ENCODE measurements at places on chromosomes 16 and 17.

GRCh38 chr17:14080847-14081251, 11.5 kb downstream of the COX10 start:
- DNase-seq = no peak

DNA sequence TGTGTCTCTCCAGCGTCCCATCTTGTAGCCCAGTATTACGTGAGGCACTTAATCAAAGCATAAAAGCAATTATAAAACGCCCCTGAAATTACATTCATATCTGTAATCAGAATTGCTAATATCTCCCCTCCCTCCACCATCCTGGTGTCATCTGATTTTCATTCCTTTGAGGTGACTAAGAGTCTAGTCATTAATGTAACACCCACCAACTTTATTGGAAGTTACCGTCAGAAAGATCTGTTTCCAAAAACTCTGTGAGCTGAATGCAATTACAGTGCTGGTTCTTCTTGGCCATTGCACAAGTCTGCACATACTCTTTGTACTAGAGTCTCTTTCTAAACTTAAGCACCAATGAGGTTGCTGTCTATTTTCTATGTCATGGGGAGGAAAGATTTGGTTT, 12.5 kb upstream of the MAF start:
- DNase-seq = no peak

GRCh38 chr16:81600275-81600674, 155.7 kb downstream of the CMIP start:
- peak; percentile 85 for DNase-seq

GRCh38 chr17:8831234-8831849, 32.2 kb upstream of the MFSD6L start:
- DNase-seq = no peak

DNA sequence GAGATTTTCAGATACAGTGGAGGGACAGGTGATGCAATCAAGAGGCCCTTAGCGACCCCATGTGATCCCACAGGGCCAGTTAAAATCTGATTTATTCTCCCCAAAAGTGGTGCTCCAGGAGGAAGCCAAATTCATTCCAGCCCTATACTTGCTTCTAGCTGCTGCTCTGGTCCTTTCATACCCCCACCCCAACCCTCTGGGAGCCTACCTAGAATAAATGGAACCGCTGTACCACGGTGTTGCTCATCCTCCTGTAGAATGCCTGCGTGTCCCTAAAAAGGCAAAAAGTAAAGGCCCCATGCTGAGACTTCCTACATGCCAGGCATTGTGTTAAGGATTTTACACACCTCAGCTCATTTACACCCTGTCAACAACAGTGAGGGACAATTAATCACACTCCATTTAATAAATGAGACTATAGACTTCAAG, 2.0 kb upstream of the RASL10B start:
- no peak for DNase-seq

- DNase-seq = no peak
Measured at GRCh38 chr16:56357241-56357764, 68.0 kb downstream of the AMFR start.

DNA sequence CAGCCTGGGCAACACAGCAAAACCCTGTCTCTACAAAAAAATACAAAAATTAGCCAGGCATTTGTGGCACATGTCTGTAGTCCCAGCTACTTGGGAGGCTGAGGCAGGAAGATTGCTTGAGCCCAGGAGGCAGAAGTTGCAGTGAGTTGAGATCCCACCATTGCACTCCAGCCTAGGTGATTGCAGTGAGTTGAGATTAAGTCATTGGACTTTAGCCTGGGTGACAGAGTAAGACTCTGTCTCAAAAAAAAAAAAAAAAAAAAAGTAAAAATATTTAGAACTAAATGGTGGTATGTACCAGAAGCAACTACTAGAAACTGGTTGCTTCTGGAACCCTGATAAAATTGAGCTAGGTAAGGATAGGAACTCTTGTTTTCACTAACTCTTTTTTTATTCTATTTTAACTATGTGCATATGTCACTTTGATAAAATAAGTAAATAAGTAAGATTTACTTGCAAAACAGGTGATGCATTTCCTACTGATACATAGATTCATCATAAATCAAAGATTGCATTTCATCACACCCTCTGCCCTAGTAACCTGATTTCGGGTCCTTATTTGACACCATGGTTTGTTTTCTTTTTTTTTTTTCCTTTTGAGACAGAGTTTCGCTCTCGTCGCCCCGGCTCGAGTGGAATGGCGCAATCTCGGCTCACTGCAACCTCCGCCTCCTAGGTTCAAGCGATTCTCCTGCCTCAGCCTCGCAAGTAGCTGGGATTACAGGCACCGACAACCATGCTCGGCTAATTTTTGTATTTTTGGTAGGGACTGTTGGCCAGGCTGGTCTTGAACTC, 66.0 kb downstream of the USP32 start:
- no peak for DNase-seq

GRCh38 chr16:10601444-10602408, 21.3 kb upstream of the EMP2 start:
- DNase-seq = no peak

GRCh38 chr16:89893642-89894548, 20.5 kb downstream of the TCF25 start:
- DNase-seq = no peak

DNA sequence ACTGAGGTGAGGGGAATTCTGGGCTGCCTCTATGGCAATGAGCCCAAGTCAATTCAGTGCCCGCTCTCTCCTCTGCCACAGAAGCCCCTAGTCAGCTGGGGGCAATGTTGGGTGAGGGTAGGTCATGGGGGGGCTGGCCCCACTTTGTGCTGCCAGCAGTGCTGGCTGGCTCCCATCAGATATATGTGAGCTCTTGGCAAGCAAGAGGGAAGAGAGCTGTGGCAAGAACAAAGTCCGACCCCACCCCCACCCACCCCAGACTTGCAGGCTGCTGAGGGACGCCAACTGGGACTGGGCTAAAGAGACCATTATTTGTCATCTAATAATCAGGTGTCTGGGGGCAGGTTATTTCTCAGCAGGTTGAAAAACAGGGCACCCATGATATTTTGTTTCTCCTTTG, 89.4 kb downstream of the YPEL2 start:
- no peak for DNase-seq

DNA sequence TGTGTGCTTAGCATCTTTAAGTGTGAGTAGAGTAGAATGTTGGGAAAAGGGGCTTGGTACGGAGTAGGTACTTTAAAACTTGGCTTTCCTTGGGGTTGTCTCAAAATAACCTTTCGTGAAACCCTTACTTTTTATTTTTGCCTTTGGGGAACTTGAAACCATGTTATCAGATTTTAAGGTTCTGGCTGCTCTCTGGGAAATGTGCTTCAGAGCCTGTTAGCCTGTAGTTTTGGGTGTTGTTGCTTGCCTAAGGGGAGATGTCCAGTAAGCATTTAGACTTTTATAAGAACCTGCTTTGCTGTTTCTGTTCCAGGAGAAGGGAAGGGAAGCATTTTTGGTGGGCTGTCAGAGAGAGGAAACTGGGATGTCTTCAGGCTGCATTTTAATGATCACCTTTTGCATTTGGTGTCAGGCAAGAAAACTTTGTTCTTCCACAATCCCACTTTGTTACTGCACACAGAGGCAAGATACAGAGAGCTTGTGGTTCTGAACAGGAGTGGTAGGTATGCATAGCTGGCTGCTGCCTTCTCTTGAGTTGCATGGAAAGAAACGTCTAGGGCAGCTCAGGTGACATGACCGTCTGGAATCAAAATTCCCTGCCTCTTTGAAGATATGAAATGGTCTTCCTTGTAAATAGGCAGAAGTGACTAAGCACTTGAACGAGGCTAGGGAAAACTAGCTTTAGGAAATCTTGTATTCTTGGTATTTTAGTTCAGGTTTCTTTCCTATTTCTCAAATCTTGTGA, 1.7 kb downstream of the RABEP1 start:
- DNase-seq = no peak
